ENCODE measurements at places on chromosomes 16 and 17.

GRCh38 chr17:31216031-31216751 is 80.8 kb downstream of the OMG start:
- H3K36me3 ChIP-seq, result no peaks in the 10 kb centered on the region
- H3K27ac ChIP-seq, result no peak overlapping the region
- no peak for DNase-seq
- H3K4me3 ChIP-seq, result no peak overlapping the region

- no peaks in the 10 kb centered on the region for H3K27me3 ChIP-seq
- H3K4me1 ChIP-seq, result no peaks in the 10 kb centered on the region
- no peaks in the 10 kb centered on the region for H3K36me3 ChIP-seq
- no peak overlapping the region for H3K27ac ChIP-seq
These were observed 264.5 kb downstream of the WWOX start for GRCh38 chr16:78363843-78364555.

- H3K27me3 ChIP-seq, result no peaks in the 10 kb centered on the region
- DNase-seq, result no peak
- H3K27ac ChIP-seq, result no peak overlapping the region
- H3K4me3 ChIP-seq, result no peak overlapping the region
These were observed 58.1 kb upstream of the CBFA2T3 start for GRCh38 chr16:89034971-89035668.

GRCh38 chr17:48427598-48427997 is 2.4 kb downstream of the SKAP1 start:
- H3K4me3 ChIP-seq, result no peak overlapping the region
- no peaks in the 10 kb centered on the region for H3K36me3 ChIP-seq
- no peak for DNase-seq
- no peaks in the 10 kb centered on the region for H3K27me3 ChIP-seq
- H3K4me1 ChIP-seq, result peaks cover 13% of the 10 kb centered on the region
- H3K27ac ChIP-seq, result no peak overlapping the region

DNA sequence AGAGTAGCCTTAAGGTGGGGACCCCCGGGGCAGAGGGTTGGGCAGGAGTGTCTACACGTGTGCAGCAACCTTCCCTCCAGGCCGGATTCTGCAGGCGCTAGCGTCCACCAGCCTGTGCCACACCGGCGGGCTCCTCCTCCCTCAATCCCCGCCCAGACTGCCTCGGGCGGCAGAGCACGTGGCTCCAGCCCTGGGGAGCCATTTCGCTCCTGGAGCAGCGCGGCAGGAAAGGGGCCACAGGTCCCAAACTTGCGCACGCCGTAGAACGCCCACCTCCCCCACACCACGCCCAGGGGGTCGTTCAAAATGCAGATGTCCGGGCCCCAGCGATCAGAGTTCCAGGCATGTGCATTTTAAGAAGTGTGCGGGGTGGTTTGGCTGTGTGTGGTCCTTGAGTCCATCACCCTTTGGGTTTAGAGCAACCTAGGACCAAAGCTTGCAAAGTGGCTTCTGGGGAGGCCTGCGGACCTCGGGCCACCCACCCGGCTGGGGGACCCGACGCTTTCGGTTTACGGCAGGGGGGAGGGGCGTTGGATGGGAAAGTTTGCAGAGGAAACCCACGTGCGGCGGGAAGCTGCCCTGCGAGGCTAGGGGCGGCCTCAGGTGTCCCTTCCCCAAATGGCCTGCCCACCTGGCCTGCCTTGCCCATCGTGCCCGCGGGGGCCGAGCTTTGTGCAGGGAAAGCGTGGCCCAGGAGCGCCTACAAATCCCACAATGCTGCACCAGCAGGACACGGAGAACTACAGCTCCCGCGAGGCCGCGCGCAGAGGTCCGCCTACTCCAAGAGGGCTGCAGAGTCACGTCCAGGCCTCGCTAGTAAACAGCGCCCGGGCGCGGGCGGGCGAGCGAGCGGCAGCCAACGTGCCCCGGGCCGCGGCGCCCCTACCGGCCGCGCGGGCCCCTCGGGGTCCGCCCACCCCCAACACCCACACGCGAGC is 1.4 kb downstream of the TFAP4 start:
- peaks cover 37% of the 10 kb centered on the region for H3K4me1 ChIP-seq
- no peaks in the 10 kb centered on the region for H3K36me3 ChIP-seq
- peak overlapping the region; percentile 98 for H3K4me3 ChIP-seq
- DNase-seq, result peak; percentile 96

- H3K27ac ChIP-seq, result no peak overlapping the region
- H3K4me3 ChIP-seq, result no peak overlapping the region
- DNase-seq, result no peak
- no peaks in the 10 kb centered on the region for H3K27me3 ChIP-seq
These were observed 89.1 kb upstream of the TBX2 start for GRCh38 chr17:61310590-61310989.

GRCh38 chr16:49716339-49716934 is 139.5 kb downstream of the ZNF423 start:
- no peak for DNase-seq
- no peak overlapping the region for H3K4me3 ChIP-seq
- H3K4me1 ChIP-seq, result no peaks in the 10 kb centered on the region
- H3K27ac ChIP-seq, result no peak overlapping the region
- H3K36me3 ChIP-seq, result no peaks in the 10 kb centered on the region

DNA sequence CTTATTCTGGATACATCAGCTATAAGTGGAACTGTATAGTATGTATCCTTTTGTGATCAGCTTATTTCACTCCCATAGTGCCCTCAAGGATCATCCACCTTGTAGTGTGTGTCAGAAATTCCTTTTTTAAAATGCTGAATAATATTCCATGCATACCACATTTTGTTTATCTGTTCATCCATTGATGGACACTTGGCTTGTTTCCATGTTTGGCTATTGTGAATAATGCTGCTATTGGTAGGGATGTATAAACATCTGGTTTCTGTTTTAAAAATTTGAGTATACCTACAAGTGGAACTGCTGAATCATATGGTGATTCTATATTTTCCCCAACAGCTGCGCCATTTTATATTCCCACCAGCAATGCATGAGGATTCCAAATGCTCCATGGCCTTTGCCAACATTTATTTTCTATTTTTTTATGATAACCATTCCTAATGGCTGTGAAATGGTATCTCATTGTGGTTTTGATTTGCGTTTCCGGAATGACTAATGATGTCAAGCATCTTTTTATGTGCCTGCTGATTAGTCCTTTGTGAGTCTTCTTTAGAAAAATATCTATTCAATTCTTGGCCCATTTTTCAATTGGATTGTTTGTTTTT is 11.6 kb downstream of the RCVRN start:
- no peaks in the 10 kb centered on the region for H3K27me3 ChIP-seq
- no peak overlapping the region for H3K4me3 ChIP-seq
- DNase-seq, result no peak
- H3K27ac ChIP-seq, result no peak overlapping the region

DNA sequence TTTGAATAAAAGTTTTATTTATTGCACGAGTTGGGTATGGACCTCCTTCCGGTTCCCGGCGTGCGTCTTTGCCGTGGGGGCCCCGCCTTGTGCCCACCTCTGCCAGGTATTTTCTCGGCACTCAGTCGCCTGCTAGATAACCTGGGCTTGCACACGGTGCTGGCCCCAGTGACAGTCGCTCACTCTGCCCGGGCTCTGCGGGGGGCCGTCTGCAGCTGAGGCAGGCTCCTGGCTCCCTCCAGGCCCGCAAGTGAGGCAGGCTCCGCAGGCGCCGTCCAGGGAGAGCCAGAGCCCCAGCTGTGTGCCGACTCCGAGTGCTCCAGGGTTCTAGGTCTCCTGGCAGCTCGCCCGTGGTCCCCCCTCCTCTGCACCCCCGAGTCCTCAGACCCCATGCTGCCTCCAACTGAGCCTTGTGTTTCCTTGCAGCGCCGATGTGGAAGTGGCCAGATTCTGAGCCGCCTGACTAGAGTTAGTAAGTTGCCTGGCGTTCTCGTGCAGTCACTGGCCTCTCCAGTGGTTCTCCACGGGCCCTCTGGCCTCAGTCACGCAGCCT is 54.7 kb upstream of the PVALEF start:
- H3K4me1 ChIP-seq, result no peaks in the 10 kb centered on the region
- DNase-seq, result no peak
- no peak overlapping the region for H3K4me3 ChIP-seq
- no peaks in the 10 kb centered on the region for H3K27me3 ChIP-seq

- H3K36me3 ChIP-seq, result no peaks in the 10 kb centered on the region
- peaks cover 14% of the 10 kb centered on the region for H3K4me1 ChIP-seq
- DNase-seq, result peak; percentile 71
- no peaks in the 10 kb centered on the region for H3K27me3 ChIP-seq
- H3K4me3 ChIP-seq, result no peak overlapping the region
These were observed 4.5 kb downstream of the FBXL19 start for GRCh38 chr16:30927789-30928378.

DNA sequence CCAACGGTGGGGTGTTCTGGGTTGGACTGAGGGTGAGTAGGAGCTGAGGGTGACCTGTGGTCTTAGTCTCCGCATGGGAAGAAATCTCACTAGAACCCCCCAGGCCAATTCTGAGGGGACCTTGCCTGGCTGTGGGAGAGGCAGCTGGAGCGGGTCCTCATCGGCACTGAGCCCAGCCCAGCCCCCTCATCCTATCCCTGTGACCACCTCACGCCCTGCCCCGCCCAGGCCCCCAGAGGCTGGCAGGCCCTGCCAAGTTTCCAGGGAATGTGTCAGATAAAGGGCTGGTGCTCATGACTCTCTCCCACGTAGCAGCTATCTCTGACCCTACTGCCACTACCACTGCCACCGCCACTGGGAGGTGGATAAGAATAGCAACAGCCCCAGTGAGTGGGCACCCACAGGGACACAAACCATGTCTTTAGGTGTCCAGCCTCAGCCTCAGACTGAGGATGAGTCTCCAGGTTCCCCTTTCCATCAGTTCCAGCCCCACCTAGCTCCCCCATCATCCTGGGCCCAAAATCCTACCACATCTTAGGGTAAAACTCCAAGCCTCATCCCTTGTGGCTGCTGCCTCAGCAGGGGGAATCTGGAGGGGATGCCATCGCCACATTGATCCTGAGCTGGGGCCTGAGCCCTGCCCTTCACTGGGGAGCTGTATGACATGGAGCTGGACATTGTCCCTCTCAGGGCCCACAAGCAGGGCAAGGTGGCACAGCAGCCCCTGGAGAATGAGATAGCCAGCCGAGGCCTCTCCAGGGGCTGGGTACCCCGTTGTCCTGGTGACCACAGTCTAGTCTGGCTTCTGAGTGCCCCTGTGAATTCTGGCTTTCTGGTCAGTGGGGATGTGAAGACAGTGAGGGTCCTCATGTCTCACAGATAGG is 14.9 kb downstream of the CDH16 start:
- peaks cover 45% of the 10 kb centered on the region for H3K4me1 ChIP-seq
- no peak overlapping the region for H3K27ac ChIP-seq
- no peak overlapping the region for H3K4me3 ChIP-seq
- H3K36me3 ChIP-seq, result no peaks in the 10 kb centered on the region
- no peaks in the 10 kb centered on the region for H3K27me3 ChIP-seq
- no peak for DNase-seq

DNA sequence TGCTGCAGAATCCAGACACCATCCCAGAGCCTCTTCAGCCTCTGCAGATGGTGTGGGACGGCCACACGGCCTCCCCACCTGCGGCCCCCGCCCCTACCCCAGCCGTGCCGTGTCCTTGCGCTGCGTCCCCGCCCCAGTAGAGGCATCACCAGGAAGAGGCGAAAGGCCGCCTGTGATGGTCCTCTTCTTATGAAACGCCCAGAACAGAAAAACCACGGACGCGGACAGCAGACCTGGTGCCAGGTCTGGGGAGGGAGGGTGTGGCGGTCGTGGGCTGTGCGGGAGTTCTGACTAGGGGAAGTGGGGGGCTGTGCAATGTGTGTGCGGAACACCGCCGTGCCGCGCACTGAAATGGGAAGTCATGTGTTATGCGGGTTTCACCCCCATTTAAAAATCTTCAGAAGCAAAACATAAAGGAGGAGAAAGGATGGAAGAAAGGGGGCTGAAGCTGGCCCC is 25.5 kb downstream of the ACSF3 start:
- H3K4me3 ChIP-seq, result no peak overlapping the region
- no peaks in the 10 kb centered on the region for H3K27me3 ChIP-seq
- no peak for DNase-seq
- no peaks in the 10 kb centered on the region for H3K36me3 ChIP-seq

- no peaks in the 10 kb centered on the region for H3K27me3 ChIP-seq
- H3K4me1 ChIP-seq, result no peaks in the 10 kb centered on the region
- no peak for DNase-seq
These were observed 29.6 kb downstream of the MRM1 start for GRCh38 chr17:36631022-36631421.

All from body of pancreas (tissue), 4 donors.